ENCODE measurements at places on chromosomes 3 and 15. TPM values are rescaled to one million over a fixed set of nuclear protein-coding genes. Genes with fewer than 3 reads are reported as not detected.

The ZNF280D gene
- 34.7 TPM for total RNA-seq

The CFAP100 gene
- total RNA-seq: not detected

The GRIP2 gene
- total RNA-seq: 67.8 TPM

The SLC6A11 gene
- not detected for total RNA-seq

The HCN4 gene
- 6.2 TPM for total RNA-seq

The GPR62 gene
- total RNA-seq: 0.16 TPM

The MUC13 gene
- 0.13 TPM for total RNA-seq

The CA12 gene
- total RNA-seq: 0.11 TPM

The TNFAIP8L3 gene
- total RNA-seq: 4.8 TPM

The CADM2 gene
- total RNA-seq: 0.65 TPM

The HTR3E gene
- not detected for total RNA-seq

The LMOD3 gene
- total RNA-seq: 117 TPM

The GRM2 gene
- total RNA-seq: 0.30 TPM

The GOLGA6L4 gene
- total RNA-seq: 2.5 TPM

The KCNAB1 gene
- total RNA-seq: 2.5 TPM

The FBXW12 gene
- total RNA-seq: not detected

The UROC1 gene
- total RNA-seq: not detected

The LRRFIP2 gene
- total RNA-seq: 135 TPM

The SLC28A1 gene
- total RNA-seq: 0.83 TPM

The PPCDC gene
- 7.2 TPM for total RNA-seq

The DUOXA1 gene
- total RNA-seq: 0.73 TPM

The SMCO1 gene
- total RNA-seq: 28.7 TPM

The KLHL40 gene
- total RNA-seq: 0.57 TPM

The GOLGA8S gene
- total RNA-seq: 1.1 TPM

The FGF12 gene
- 45.1 TPM for total RNA-seq

The PRKCI gene
- total RNA-seq: 14.3 TPM

The LDHAL6B gene
- total RNA-seq: not detected

The CTXN2 gene
- not detected for total RNA-seq

The MOBP gene
- total RNA-seq: 0.08 TPM

The CCR3 gene
- total RNA-seq: not detected

The IQCF5 gene
- not detected for total RNA-seq

The TTLL13 gene
- 0.16 TPM for total RNA-seq

The XCR1 gene
- total RNA-seq: not detected

The TMEM40 gene
- 0.54 TPM for total RNA-seq

The TRH gene
- total RNA-seq: not detected

The ISL2 gene
- total RNA-seq: not detected

The JAGN1 gene
- 17.3 TPM for total RNA-seq

The KIF7 gene
- total RNA-seq: 5.8 TPM

The GOLGA6L10 gene
- total RNA-seq: 0.86 TPM

The RARRES1 gene
- 9.1 TPM for total RNA-seq

The GATM gene
- 40.0 TPM for total RNA-seq

The GOLGA6L25 gene
- not detected for total RNA-seq

The ITPKA gene
- 1.0 TPM for total RNA-seq

The ALDH1A2 gene
- total RNA-seq: 22.9 TPM

The RBP2 gene
- total RNA-seq: not detected

The ANKDD1A gene
- total RNA-seq: 1.4 TPM

The CKMT1B gene
- not detected for total RNA-seq

Measured in cardiac septum (tissue), 1 donor.